ENCODE measurements at places on chromosomes 1 and 21.

DNA sequence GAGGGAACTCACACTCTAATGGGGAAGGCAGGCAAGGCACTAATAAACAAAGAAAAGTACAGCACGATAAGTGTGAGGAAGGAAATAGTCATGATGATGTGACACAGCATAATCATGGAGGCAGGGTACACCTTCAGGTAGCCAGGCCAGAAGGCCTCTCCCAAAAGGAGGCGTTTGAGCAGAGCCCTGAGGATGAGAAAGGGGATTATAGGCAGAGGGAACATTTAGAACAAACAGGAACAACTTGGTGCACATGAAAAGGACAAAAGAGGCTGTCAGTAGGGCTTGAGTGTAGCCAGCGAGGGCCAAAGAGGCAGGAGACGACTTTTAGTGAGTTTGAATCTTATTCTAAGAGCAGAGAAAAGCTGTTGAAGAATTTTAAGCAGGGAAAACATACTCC is 33.4 kb upstream of the CRNN start:
- no peak for DNase-seq

DNA sequence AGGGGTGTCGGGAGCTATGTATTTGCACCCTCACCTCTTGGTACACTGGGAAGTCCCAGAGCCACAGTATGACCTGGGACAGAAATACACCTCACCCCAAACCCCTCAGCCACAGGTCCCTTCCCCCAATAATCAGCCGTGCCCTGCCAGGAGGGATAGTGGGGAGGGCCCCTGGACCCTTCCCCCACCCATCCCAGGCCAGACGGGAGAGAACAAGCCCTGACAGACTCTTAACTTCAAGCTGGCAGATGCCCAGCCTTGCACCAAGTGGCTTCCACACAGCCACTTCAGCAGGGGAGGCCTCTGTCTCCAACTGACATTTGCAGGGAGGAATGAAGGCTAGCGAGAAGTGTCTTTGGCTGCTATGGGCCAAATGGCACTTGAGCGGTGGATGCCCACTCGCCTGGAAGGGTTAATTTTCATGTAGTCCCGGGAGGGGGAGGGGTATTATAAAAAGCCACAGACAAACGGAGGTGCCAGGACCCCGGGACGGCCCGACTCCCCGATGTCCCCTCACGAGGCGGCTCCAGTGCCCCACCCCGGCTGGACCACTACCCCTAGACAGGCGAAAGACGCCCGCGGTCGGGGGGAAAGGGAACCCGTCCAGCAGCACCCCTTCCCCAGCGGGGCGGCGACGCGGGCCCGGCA is 495 bp downstream of the SYNC start:
- DNase-seq: no peak

DNA sequence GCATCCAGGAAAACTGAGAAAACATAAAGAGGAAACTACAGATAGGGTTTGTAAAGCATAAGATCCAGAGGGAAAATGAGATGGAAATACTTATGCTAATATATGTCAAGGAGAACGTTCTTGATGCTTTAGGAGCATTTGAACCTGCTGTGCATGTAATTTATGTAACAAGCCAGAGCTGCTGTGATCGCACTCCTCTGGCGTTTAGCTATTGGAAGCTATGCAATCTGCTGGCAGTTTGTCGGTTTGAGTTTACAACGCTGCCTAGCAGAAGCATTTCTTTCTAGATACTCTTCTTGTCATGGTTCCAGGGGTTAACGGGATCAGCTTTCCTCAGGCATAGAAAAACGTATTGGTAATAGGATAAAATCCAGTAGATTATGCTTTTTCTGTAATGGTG is 182.7 kb downstream of the KCNH1 start:
- DNase-seq: no peak

DNA sequence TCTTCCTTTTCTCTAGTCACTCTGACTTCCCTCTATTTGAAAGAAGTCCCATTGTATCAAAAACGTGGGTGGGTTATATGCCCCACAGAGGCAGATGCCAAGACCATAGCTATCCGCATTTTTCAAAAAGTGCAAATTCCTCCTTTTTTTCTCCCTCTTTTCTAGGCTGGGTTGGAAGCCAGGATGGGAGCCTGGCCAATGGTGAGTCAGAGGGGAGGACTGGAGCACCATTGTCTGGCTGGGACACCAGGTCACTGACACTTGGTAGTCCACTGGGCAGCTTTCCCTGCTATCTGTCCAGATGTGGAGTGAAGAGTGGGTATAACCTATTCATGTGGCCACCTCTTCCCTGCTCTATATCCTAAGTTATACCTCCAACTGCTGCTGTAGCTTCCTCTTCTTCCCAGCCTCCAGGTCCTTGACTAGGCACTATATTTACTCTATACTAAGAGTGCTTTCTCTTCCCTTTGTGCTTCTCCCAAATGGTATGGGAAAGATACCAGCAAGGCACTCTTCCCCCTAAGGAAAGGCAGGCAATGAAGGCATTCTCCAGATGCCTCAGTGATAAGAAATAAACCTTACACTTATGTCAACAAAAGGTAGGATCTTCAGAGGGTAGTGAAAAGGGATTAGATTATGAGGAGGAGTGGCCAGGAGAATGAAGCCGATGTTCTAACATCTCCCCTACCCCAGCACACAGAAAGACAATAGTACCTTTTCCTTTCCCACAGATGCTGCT is 12.9 kb downstream of the PI4KB start:
- peak; percentile 87 for DNase-seq

DNA sequence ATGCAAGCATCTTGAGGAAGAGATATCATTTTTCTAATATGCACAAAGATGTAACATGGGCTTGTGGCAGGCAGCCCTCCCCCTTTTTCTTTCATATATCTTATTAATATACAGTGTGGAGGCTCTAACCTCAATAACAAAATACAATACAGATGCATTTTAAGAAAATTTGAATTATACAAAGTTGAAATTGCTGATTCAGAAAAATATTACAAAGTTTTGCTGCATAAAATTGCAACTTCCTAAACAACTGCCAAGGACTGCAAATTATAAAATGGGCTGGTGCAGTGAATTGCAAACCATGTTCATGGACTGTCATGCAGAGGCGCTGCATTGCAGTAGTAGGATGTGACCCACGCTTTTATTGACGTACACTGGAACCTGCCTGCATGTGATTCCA is 84.0 kb downstream of the LPAR3 start:
- DNase-seq: no peak

GRCh38 chr1:62415687-62416086 is 21.2 kb upstream of the USP1 start:
- no peak for DNase-seq

GRCh38 chr1:3504151-3504821 is 49.8 kb downstream of the ARHGEF16 start:
- peak; percentile 92 for DNase-seq

DNA sequence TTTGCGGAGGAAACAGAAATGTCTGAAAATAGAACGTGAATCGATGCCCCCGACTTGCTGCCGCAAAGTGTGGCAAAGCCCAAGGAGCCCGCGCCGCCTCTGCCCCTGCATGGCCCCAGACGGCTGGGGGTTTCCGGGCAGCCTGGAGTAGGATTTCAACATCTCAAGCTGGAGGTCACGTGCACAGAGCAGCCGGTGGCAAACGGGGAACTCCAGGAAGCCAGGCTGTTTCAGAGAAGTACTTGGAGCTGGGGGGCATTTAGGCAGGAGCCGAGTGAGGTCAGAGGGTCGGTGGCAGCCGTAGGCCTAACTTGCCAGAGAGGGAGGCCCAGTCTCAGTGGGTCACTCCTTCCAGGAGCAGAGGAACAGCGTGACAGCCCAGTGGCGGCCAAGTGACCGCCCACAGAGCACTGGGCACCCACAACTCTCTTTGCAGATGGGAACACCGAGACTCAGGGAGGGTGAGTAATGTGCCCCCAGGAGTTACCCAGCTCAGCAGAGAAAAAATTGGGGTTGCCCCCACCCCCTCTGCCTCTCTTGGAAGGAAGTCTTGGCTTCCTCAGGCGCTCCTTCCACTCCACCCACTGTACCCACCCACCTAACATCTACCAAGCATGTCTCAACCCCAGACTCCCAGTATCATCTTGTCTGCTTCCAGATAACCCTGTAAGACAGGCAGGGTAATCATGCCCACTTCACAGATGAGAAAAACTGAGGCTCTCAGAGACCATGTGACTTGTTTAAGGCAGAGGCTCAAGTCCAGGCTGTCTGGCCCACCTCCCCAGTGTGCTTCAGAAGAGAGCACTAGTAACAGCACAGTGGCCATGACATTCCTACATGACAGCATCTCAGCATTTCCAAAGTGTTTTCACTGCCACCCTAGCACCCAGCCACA is 179.4 kb downstream of the HIVEP3 start:
- peak; percentile 75 for DNase-seq

DNA sequence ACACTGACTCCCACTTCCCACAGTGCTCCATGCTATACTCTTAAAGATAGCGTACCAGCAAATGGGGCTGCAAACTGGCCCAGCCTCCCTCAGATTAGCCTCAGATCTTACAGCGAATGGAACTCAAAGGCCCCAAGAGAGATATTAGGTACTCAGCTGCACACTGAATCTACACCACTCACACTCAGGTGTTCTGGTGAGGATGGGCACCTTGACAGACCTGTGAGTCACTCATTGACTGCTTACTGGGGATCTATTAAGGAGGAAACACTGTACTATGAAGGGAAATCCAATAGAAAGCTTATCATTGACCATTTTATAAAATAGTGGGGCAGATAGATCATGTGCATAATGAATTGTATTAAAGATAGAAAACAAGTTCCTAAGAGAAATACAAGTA is 164.3 kb upstream of the ATP1B1 start:
- no peak for DNase-seq

DNA sequence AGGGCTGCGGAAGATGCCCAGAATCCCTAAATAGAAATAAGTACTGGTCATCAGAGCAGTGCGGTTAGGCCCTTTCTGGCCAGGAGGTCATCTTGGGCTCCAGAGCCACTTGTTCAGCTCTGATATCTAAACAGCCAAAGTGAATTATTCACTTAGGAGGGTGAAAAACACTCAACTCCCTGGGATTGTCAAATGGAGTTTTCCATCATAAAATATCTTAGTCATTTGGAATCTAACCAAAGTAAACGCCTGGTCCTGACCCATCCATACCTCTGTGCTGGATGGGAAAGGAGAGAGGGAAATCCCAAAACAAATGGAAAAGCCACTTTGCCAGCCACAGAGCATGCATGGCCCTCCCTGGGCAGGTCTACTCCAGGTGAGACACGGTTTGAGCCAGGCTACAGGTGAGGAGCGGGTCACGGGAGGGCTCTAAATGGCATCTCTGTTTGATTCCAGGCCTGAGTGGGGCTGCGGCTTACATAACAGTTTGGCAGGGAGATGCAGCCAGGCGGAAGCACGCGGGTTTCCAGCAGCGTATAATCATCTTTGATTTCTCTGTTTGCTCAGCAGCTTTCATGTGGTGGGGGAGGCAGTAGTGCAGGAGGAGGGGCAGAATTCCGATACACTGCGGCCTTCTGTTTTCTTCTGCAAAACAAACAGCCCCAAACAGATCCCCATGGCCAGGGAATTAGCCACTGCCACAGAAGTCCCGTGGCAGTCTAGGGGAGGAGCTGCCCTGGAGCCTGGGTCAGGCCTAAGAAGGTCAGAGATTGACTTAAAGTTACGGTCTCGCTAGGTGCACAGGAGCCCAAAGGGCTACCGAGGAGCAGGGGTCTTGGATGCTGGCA is 59.1 kb upstream of the ZNF648 start:
- DNase-seq: peak; percentile 77

DNA sequence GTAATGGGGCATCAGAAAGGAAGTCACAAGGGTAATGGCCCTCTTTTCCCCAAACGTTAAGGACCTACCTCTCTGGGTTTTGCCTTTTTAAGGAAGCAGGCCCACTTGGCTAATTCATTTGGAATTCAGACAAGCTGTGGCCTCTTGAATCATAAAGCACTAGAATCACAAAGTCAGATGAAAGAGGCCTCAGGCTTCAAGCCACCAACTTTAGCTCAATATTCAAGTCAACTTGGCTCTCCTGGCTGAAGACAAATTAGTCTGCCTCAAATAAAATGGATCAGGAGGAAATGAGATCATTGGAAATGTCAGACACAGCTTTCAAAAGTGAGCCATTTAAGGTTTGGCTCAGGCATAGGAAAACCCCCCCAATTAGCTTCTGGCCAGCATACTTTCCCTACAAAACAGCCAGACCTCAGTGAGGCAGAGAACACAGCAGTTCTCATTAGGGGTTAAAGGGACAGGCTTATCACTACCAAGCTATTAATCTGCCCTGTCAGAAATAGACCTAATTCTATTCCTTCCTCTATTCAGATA is 34.3 kb downstream of the SLC35D1 start:
- DNase-seq: peak; percentile 51

- peak; percentile 93 for DNase-seq
Observed at GRCh38 chr1:201562659-201563405, 23.9 kb downstream of the NAV1 start.

DNA sequence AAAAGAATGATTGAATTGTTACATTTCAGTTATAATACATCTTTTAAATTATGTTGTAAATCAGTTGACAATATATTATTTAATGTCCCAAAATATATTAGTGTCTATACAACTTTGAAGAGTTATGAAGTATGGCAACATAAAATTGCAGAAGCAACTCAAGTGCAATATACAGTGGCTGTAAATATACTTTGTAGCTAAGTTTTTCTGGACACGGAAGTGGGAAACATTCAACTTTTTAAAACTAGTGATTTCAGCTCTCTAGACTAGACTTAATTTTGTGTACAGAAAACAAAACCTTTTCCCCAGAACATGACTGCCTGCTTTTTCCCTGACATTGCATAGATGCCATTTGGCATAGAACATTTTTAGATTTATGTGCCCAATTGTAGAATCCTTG is 29.5 kb upstream of the ABCG1 start:
- DNase-seq: no peak

DNA sequence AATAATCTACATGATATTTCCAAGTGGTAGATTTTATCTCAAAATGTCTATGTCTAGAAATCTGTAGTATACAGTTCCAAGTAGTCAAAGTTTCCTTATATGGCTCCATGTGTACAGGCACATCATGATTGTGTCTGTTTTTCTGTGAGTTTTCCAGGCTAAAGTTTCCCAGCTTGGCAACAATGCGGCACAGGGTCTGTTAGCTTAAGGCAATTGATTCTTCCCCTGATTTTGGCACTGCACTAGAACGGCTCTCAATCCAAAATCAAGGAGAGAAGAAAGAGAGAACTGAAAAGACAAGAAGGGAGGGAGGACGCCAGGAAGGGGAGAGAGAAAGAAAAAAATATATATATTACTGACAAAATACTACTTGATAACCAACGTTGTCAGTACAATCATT is 193.9 kb upstream of the SNX7 start:
- no peak for DNase-seq

- DNase-seq: no peak
Observed at GRCh38 chr1:19511116-19511515, 25.8 kb upstream of the CAPZB start.

GRCh38 chr1:202804126-202804525 is 4.1 kb downstream of the KDM5B start:
- no peak for DNase-seq

GRCh38 chr1:54159733-54160316 is 7.0 kb upstream of the CDCP2 start:
- DNase-seq: no peak

GRCh38 chr1:51472359-51472758 is 46.7 kb downstream of the EPS15 start:
- no peak for DNase-seq
